Activated CD8-positive, alpha-beta T cell treated with anti-CD3 and anti-CD28 coated beads for 36 hours (primary cell): ENCODE measurements at places on chromosomes 13 and 19. TPM values are rescaled to one million over a fixed set of nuclear protein-coding genes. Genes with fewer than 3 reads are reported as not detected.

The PBX4 gene
- total RNA-seq = 15.6 TPM

The CGB7 gene
- not detected for total RNA-seq

DNA sequence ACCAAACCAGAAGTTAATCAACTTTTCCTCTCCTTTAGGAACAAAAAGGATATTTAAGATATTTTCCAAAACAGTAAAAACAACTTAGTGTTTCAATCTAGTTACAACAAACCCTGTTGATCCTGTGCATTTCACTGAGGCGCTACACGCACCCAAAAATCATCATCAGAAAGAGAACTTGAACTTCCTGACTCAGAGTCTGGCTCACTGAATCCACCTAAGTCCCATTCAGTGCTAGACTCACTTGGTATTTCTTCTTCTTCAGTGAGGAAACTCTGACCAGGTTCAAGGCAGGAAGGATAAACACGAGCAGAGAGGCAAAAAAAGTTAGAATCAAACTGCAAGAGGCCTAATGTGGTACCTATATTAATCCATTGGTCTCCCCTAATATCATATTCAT lies 2.2 kb downstream of the KBTBD6 start:
- H3K4me3 ChIP-seq = peak overlapping the region; percentile 94
- peak; percentile 16 for DNase-seq
- H3K27me3 ChIP-seq = no peaks in the 10 kb centered on the region
- H3K36me3 ChIP-seq = peaks cover 20% of the 10 kb centered on the region
- H3K27ac ChIP-seq = peak overlapping the region; percentile 62

GRCh38 chr13:71866335-71867130 lies 471 bp downstream of the DACH1 start:
- peak; percentile 12 for DNase-seq
- peak overlapping the region; percentile 58 for H3K4me3 ChIP-seq
- H3K4me1 ChIP-seq = peaks cover 20% of the 10 kb centered on the region
- H3K36me3 ChIP-seq = peaks cover 2% of the 10 kb centered on the region

DNA sequence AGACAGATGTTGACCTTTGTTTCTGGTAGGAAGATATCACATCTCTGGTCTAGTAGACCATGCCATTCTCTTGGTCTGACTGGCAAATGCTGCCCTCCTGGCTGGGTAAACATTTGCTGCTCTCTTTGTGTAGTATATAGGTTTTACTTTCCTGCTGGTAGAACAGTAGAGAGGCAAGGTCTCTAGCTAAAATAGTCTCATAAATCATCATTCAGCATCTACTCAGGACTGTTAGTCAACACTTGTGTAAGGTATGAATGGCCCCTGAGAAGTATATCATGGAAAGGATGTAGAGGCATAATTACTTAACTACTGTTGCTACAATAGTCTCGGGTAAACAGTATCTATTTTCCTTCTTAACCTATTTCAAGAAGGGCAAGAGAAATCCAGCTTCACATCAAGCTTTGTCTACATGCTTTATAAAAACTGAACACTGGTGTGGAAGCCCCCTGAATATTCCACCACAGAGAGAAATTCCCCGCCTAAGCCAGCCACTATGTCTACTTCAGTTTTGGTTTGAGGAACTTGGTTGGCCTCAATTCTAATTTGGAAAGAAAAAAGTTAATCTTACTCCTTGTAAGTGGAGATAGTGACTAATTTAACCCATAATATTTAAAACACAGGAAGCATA lies 18.4 kb upstream of the MYCBP2 start:
- H3K4me1 ChIP-seq = peaks cover 21% of the 10 kb centered on the region
- peak overlapping the region; percentile 30 for H3K4me3 ChIP-seq
- peak overlapping the region; percentile 95 for H3K27ac ChIP-seq
- DNase-seq = peak; percentile 56

GRCh38 chr13:48985756-48986155 lies 10.0 kb downstream of the FNDC3A start:
- peaks cover 15% of the 10 kb centered on the region for H3K36me3 ChIP-seq
- H3K4me1 ChIP-seq = peaks cover 30% of the 10 kb centered on the region
- no peak overlapping the region for H3K27ac ChIP-seq
- no peak for DNase-seq
- H3K4me3 ChIP-seq = no peak overlapping the region

GRCh38 chr13:79932556-79932955 lies 408.4 kb downstream of the SPRY2 start:
- no peak for DNase-seq
- no peak overlapping the region for H3K27ac ChIP-seq

DNA sequence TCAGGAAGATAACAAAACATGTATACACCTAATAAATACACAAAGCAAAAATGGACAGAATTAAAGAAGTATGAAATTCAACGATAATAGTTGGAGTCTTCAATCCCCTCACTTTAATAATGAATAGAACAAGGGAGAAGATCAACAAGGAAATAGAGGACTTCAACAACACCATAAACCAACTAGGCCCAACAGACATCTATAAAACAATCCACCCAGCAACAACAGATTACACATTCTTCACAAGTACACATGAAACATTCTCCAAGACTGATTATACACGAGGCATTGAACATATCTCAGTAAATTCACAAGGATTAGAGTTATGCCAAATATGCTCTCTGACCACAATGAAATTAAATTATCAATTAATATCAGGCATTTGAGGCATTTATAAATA lies 185.5 kb upstream of the NBEA start:
- H3K27me3 ChIP-seq = peaks cover 2% of the 10 kb centered on the region
- no peak for DNase-seq
- H3K36me3 ChIP-seq = no peaks in the 10 kb centered on the region
- H3K4me3 ChIP-seq = no peak overlapping the region
- H3K27ac ChIP-seq = no peak overlapping the region
- H3K4me1 ChIP-seq = no peaks in the 10 kb centered on the region
